ENCODE measurements at places on chromosomes 12 and 14.

DNA sequence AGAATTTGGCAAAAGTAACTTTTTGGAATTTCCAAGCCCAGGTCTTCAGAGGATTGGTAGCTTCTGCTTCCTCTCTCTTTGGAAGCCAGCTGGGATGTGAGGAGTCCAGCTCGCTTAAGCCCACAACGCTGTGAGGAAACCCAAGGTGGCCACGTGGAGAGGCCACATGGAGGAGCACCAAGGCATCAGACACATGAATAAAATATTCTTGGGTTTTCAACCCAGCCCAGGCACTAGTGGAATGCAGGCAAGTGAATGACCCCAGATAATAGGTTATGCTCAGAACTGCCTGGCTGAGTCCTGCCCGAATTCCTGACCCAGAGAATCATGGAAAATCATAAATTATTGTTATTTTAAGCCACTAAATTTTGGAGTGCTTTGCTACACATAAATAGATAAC lies 119.7 kb upstream of the PARP11 start:
- no peak for DNase-seq

DNA sequence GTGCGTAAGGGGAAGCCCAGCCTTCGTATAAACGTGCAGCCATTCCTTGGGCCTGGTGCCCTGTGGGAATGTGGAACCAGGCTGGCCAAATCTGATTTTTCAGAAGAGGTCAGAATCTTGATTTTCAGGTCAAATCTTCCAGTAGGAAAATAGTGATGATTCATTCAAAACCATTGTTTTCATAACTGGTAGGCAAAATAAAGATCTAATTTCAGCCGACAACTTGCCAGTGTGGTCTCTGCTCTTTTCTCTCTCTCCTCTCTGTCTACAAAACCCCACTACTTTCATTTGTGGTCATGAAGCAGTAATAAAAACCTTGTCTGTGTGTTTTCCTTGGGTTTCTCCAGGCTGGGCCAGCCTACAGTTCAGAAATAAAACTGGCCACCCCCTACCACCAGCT lies 135.1 kb downstream of the RBM19 start:
- no peak for DNase-seq

- peak; percentile 72 for DNase-seq
These were observed at the start of gene DHRS7 for GRCh38 chr14:60164712-60165546. DHRS7 (minus strand) TSS chr14:60165398; CDS start chr14:60165309, 89 bp downstream.

GRCh38 chr12:98612696-98613334 lies 19.3 kb downstream of the SLC25A3 start:
- no peak for DNase-seq

- DNase-seq: no peak
These were observed 182.0 kb upstream of the NAV3 start for GRCh38 chr12:77648716-77649115.

- DNase-seq: no peak
These were observed 35.4 kb downstream of the SLC38A1 start for GRCh38 chr12:46233423-46233822.

GRCh38 chr14:96368534-96368933 lies 5.2 kb downstream of the GSKIP start:
- no peak for DNase-seq

DNA sequence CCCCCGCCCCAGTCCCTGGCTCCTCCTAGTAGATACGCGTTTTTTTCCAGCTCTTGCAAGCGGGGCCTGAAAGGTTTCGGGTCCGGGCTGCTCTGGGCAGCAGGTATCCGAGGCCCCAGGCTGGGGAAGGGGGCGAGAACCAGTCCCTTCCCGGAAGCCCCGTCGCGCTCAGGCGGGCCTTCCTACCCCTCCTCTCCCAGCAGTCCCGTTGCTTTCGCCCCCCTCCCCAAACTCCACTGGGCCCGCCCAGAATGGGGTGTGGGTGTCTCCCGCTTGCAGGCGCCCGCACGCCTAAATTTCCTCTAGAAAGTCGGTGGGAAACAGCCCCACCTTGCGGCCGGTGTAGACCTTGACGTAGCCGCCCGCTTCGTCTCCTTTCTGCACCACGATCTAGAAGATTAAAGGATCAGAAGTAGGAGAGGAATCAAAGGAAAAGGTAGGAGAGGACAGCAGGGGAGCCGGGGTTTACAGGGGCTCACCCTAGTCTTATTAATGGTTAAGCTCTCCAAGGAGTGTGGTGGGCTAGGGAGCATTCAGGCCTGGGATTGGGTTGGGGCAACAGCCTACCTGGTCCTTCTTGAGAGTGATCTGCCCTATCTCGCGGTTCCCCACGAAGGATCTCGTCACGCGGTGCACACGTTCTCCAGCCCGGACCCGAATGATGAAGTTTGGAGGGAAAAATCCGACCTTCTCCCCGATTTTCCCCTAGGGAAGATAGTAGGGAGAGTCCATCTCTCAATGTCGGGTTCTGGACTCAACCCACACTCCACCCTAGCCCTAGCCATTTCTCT lies 7.3 kb downstream of the STAC3 start:
- peak; percentile 82 for DNase-seq

DNA sequence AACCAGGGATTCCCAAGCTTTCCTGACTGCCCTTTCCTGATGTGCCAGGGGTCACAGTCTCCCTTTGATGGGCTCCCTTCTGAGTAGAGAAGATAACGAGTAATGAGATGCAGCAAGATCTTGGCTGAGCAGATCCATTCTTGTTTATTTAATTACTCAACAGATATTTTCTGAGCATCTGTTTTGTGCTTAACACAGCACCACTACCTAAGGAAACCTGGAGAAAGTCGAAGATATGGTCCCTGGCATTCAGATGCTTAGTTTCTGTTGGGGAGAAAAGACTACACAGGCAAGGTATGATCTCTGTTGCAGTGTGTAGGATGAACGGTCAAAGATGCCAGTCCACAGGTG lies 3.9 kb downstream of the AJUBA start:
- DNase-seq: no peak

- no peak for DNase-seq
These were observed 192.6 kb downstream of the CHST11 start for GRCh38 chr12:104649217-104649824.

DNA sequence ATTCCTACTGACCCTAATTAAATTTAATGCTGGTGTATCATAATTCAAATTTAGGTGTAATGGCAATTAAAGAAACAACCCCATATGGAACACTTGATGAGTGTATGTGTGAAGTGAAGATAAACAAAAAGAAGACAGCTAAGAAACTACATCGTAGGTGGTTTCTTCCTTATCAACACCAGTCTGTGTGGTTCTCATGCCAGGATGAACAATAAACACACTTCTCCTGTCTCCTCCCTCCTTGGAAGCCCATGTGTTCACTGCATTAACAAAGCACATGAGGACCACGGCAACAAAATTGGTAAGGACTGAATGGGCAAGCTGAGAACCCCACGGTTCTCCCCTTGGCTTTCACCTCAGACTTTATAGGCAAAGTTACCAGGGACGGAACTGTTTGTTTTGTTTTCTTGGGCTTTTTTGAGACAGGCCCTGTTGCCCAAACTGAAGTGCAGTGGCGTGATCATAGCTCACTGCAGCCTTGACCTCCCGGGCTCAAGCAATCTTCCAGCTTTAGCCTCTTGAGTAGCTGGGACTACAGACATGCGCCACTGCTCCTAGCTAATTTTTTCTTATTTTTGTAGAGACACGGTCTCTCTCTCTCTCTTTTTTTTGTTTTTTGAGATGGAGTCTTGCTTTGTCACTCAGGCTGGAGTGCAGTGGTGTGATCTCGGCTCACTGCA lies 71.0 kb downstream of the TRAFD1 start:
- no peak for DNase-seq

GRCh38 chr14:70879448-70879847 lies 27.8 kb upstream of the PCNX1 start:
- no peak for DNase-seq

DNA sequence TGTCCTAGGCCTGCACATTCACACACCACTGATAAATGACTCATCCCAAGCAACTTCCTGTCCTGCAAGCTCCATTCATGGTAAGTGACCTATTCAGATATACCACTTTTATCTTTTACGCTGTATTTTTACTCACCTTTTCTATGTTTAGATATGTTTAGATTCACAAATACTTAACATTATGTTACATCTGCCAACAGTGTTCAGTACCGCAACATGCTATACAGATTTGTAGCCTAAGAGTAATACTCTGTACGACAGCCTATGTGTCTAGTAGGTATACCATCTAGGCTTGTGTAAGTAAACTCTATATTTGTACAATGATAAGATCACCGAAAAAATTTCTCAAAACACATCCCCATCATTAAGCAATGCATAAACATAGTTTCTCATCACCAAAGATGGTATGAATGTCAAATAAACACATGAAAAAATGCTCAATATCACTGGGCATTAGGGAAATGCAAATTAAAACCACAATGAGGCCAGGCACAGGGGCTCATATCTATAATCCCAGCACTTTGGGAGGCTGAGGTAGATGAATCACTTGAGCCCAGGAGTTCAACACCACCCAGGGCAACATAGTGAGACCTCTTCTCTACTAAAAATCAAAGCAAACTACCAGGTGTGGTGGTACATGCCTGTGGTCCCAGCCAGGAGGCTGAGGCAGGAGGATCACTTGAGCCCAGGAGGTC lies 20.7 kb downstream of the ATXN2 start:
- no peak for DNase-seq

DNA sequence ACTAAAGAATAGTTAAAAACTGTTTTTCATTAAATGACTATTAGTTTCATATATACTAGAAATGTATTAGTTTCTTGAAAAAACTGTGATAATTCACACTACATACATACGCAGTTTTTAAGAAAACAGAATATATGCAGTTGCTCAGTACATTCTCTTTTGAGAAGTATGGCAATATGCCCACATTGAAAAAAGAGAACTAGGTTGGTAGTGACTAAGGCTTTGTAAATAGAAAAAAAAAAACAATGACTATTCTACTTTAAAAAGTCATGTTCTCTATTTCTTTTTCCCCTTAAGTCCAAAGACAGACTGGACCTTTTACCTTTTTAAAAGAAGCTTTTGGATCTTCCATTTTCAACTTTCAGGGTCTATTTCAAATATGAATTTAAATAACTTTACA lies 25.0 kb downstream of the SNX6 start:
- DNase-seq: no peak

- no peak for DNase-seq
These were observed 16.3 kb downstream of the NDUFA12 start for GRCh38 chr12:94987076-94987669.

DNA sequence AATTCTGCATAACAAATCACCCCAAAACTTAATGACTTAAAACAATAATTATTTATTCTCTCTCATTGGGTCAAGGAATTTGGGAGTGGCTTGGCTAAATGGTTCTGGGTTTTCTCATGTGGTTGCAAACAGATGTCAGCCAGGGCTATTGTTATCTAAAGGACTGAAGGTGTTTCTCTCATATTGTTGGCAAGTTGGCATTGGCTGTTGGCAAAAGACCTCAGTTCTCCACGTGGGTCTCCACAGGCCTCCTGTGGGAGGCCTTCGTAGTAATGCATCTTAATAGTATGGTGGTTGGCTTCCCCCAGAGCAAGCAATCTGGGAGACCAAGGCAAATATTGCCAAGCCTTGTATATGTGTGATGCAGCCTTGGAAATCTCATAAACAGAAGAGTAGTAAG lies 14.4 kb downstream of the GALNT16 start:
- DNase-seq: no peak

DNA sequence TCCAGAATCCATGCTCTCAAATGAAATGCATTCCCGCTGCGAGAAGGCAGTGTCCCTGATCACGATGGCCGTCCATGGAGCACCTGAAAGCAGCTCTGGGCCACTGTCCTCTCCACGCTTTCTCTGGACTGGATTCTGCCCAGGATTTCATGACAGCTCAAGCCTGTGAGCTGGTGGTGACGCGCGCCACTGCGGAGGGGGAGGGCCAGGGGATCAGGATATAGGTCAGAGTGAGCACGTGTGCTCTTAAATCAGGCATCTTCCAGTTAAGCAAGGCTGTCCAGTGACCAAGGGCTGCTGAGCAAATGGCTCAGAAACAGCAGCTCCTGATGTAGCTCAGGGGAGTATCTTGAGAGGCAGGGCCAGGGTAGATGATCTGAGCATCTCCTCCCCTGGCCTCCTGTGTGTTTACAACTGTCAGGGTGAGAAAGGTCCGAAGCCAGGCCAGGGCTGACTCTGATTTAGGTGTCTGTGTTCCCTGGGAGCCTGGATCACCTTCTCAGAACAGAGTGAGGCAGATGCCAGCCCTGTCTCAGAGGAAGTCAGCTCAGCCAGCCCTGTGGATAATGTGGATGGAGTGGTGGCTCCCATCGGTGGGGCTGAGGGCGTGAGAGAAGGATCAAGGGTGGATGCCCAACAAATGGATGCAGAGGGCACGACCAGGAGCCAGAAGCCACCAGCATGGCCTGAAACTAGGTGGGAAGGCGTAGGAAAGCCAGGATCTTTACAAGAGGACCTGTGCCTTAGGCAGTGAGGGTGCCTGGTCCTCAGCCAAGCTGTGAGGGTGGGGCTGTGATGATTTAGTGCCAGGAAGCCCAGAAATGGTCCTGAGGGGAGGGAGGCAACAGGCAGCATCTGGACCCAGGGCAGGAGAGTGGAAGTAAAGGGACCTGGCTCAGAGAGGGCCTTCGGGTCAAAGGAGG lies 55.3 kb downstream of the ELK3 start:
- no peak for DNase-seq

DNA sequence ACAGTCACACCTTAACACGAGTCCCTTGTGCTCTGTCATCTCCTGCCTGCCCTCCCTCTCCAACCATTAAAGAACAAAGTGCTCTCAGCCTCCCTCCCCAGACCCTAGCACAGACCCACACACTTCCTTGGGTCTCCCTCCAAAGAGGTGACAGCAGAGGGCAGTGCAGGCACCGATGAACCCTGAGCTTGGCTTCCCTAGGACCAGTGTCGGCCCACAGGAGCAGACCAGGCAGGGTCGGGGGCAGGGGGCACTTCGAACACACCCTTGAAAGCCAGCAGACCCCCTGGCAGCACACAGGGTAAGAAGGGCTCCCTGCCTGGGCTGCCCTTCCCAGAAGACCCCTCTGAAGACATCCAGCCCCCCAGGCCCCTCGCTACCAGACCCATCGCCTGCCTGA lies 7.0 kb downstream of the CDK2AP1 start:
- DNase-seq: no peak

DNA sequence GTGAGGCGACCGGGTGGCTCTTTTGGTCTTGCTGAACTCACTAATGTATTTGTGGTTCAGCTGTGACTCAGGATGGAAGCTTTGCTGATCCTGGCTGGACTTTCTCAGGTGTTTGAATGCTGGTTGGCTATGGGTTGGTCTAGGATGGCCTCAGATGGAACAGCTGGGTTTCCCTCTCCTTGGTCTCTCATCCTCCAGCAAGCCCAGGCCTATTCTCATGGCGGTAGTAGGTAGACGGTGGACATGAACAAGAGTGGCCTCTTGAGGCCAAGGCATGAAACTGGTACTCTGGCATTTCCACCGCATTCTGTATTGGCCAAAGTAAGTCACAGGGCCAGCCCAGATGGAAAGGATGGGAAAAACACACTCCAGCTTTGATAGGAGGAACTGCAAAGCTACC lies 11.8 kb upstream of the POLR3B start:
- no peak for DNase-seq

DNA sequence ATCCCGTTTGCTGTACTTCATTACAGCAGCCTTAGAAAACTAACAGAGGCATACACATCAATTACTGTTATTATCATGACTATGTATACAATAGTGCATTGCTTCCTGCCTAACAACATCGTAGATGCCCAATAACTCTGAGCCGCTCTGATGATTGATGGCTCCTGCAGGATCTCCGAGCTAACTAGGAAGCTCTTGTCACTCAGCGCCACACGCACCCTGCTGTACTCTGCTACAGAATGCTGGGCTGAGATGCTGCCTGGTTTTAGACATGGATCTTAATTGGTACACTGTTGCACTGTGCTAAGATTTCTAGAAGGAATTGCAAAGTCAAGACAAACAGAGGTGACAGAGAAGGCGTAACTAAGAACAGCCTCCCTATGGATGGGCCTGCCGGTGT lies 169.3 kb downstream of the SLC15A4 start:
- no peak for DNase-seq

- no peak for DNase-seq
These were observed 5.7 kb upstream of the VDR start for GRCh38 chr12:47910486-47910885.

Measured in DMS153 (cell line).